ENCODE measurements at places on chromosomes 3 and 15.

GRCh38 chr3:25854635-25855034 lies 64.7 kb downstream of the OXSM start:
- no peak for DNase-seq

GRCh38 chr3:176661432-176661964 lies 535.8 kb downstream of the TBL1XR1 start:
- no peak for DNase-seq

DNA sequence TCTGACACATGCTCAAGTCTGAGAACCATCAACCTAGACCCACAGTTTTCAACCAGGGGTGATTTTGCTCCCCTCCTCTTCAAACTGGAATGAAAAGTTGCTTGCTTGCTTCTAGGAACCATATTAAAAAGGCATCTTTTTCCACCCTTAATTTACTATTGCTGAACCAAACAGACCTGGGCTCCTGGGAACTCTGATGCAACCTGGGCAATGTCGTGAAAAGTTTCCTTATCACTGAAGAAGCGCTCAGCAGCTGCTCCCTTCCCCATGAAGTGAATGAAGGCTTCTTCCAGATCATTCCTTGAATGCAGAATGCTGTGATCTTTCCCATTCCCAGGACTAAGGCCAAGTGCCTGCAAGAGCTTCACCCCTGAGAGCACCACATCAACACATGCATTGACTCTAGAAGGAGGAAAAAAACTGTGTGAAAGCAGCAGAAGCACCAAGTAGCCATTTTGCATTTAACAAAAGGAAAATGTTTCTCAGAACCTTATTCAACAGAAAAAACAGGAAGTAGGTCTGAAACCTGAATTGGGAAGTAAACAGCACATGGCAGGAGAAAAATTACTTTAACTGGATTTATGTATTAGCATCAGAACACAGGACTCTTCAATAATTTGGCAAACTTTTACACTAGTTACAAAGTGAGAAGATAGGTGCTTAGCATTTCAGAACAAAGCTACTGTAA lies 8.7 kb downstream of the ADPGK start:
- no peak for DNase-seq

- no peak for DNase-seq
Measured at GRCh38 chr15:64148581-64148980, 3.0 kb upstream of the SNX22 start.

DNA sequence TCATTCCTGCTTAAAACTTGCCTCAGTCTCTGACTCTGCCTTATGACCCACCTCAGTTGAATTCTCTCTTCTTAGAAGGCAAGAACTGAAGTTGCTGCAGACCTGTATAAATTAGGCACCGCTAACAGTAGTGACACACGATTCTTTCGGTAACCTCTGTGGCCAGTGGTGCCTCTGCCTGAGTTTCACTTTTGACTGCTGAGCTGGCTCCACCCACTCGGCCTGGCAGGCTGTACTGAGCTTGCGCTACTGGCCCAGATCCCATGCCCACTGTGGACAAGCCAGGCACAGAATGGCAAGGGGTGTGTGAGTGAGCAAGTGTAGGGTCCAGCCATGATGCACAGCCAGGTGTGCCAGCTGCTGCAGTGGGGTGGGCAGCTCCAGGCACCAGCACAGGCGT lies 19.1 kb upstream of the EIF1B start:
- no peak for DNase-seq

- no peak for DNase-seq
Measured at GRCh38 chr3:142459929-142460328, 12.1 kb upstream of the XRN1 start.

- DNase-seq, result no peak
Measured at GRCh38 chr15:90681480-90681879, 35.7 kb upstream of the BLM start.

DNA sequence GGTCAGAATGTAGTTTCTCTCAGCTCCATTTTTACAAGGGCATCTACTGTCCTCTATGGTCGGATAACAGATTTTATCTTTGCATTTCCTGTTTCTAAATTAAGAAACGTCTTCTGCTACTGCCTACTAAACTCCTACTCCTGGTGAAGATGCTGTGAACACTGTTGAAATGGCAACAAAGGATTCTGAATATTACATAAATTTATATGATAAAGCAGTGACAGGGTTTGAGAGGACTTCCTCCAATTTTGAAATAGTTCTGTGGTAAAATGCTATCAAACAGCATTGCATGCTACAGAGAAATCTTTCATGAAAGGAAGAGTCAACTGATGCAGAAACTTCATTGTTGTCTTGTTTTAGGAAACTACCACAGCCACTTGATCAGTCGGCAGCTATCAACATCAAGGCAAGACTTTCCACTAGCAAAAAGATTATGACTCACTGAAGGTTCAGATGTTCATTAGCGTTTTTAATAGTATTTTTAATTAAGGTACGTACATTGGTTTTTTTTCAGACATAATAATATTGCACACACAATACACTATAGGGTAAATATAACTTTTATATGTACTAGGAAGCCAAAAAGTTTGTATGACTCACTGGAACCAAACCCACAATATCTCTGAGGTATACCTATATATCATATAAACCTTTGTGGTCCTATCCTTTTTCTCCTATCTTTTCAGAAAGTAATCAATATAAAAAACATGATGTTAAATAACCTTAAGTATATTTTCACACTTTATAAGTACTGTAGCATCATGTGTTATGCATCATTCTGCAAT lies 156.1 kb downstream of the STAG1 start:
- DNase-seq, result no peak

- DNase-seq, result no peak
Measured at GRCh38 chr15:83166218-83166617, 41.4 kb downstream of the HDGFL3 start.

DNA sequence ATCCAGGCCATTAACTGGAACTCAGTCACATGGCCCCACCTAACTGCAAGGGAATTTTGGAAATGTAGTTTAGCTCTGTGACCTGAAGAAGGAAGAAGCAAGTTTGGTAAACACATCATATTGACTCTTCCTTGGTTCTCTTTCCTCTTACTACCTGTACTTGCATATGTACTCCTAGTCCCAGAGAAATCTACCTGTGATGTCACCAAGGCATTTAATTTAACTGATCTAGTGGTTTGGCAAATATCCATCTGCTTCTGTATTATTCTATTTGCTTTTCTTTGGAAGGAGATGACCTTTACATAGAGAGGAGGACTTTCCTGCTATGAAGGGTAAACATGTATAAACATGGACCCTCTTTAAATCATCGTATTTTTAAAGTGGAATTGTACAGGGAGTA lies 150.8 kb downstream of the TMEM108 start:
- DNase-seq, result no peak

GRCh38 chr3:184737063-184737462 lies 25.2 kb upstream of the MAGEF1 start:
- DNase-seq, result no peak

DNA sequence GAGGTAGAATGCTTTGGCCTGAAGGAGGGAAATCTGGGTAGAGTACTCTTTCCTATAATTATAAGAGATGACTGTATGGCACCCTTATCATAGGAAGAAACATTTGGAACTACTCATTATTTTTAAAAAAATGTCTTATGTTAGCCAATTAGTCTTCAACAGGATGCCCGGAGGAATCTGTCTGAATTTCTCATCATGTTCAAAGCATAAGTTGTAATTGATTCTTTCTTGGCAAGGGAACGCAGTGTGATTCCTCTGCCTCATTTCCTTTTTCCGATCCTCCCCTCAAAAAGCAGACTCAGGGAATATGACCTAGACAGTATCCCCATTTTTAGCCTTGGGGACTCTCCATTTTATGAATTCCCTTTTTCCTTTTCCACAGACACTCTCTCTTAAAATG lies 165.1 kb downstream of the IL5RA start:
- DNase-seq, result no peak

- no peak for DNase-seq
Measured at GRCh38 chr3:64291345-64291744, 66.1 kb upstream of the PRICKLE2 start.

- DNase-seq, result no peak
Measured at GRCh38 chr3:13092621-13093617, 19.7 kb upstream of the IQSEC1 start.

DNA sequence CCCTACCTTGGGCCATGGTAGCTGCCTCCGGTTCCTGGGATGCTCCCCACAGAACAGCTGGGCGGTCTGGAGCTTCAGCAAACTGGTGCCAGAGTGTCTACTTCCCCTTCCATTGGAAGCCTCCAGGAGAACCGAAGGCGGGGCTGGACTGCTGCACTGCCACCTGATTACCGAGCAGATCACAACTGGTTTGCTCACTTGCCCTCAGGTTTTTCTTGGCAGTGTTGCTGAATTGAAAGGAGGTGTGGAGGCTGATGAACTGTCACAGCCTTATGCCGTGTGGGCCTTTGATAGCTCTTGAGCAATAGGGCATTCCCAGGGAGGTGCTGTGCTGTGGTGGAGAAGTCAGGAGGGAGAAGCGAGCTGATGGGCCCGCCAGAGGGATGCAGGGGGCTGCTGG lies at the start of gene TGM5:
Gene TGM5, minus strand, starts transcription at position 95 of the 400 bp plus-strand sequence. Its CDS starts 79 bp downstream, at position 16.
- DNase-seq, result no peak

GRCh38 chr3:197959500-197959890 lies 522 bp upstream of the LMLN start:
- DNase-seq, result no peak

- no peak for DNase-seq
Measured at GRCh38 chr15:65778269-65778668, 13.8 kb downstream of the DENND4A start.

DNA sequence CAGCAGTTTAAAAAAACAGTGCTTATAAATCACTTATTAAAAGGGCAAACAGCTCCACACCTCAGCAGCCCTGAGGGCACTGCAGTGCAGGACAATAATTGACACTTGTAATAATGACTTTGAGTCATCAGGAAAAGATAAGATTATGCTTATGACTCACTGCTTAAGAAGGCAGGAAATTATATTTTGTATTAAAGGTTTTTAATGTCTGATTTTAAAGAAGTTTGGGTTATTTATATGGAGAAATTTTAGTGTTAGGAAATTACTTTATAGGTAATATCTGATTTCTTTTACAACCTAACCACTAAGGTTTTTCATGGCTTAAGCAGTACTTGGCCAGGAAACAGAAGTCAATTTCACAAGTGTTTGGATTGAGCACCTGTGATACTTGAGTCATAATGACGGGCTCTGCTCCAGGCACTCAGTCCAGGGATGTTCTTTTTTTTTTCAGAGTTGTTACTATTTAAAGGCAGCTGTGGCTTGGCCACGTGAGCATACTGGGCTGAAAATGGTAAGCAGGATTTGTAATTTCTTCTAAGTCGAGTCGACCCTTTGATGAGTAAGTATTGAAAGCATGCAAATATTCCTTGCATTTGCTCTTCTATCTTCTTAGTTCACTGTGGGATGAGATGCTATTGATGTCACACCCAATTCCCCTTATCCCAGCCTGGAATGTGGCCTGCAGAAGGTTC lies 21.6 kb upstream of the SLC6A20 start:
- DNase-seq, result no peak

GRCh38 chr3:184556582-184557347 lies 4.8 kb upstream of the EPHB3 start:
- no peak for DNase-seq

GRCh38 chr3:94305835-94306611 lies 243.2 kb downstream of the NSUN3 start:
- no peak for DNase-seq

DNA sequence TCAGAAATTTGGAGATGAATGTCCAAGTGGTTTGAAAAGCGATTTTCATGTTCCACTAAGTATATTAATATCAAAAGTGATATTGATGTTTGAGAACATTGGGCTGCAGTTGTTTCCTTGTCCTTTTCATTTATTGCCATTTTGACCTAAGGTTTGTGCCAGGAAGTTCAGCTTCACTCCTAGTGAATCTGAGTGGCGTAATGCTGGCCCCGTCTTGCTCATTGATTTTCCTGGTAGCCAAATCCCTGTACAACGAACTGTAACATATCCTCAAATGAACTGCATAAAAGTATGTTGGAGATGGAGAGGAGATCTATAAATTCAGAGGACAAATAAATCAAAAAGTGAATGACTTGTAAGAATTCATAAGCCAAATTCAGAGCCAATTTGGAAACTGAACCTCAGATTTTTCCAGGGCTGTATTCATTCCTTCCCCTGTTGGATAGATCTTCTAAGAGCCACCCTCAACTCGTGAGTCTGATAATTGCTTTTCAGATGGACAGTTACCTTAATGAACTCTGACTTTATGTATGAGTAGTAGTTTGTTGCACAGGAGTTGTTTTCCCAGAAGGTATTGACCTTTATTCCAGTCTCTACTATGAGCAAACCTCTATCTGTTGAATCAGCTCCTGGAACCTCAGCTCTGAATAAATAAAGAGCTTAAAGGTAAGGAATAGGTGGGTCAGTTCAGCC lies 72.8 kb downstream of the ITPR1 start:
- DNase-seq, result no peak

DNA sequence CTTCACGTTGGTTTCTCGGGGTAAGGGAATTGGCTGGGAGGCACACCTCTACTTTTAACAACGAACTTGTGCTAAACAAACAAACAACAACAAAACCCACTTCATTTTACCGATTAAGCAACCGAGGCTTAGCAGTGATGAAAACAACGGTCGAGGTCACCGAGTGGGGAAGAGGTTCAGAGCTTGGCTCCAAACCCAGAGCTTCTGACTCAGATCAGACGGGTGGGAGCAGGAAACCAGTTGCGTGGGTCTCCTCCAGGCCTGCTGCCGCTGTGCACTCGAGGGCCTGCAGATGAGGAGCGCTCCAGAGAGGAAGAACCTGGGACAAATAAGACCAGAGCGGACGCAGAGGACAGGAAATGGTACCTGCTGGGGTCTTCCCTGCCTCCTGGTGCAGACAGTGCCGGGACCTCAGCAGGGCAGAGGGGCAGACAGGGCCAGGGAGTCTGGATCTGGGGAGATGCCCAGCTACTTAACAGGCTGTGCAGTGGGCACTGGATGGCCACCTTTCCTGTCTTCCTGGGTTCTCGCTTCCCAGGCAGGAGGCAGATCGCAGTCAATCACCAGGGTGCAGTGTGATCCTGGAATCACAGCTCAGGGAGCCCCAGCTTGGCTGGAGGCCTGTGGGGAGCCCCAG lies 99.0 kb upstream of the MEF2A start:
- DNase-seq, result no peak

DNA sequence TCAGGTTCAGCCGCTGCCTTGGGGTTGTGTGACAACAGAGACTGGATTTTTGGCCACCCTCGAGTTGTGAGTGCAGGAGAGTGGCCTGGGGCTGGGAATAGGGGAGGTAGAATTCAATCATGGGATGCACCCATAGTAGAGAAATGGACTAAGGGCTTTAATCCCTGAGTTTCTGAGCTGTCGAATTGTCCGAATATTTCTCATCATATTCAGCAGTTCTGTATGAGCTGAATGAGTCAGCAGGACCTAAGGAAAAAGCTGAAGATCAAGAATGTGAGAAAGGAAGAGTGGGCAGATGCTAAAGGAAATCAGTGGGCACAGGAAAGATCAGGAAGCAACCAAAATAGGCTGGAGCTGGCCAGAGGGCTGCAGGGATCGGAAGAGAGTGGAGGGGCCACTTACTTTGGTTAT lies 44.4 kb upstream of the SACM1L start:
- DNase-seq, result no peak

DNA sequence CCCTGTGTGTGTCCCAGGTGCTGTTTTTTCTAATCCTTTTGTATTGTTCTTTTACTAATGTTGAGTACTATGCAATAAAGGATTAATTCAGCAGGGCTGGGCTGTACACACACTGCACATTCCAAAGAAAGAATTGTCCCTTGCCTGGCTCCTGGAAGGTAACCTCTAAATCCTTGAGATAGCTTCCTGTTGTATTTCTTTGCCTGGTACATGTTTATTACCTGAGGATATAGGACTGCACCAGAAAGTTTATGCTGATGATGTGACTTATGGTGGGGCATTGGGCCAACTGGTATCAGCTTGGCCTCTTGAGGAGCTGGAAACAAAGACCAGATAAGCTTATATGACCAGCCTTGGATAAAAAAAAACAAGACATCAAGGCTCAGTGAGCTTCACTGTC lies 26.6 kb upstream of the FAN1 start:
- no peak for DNase-seq
